ENCODE measurements at places on chromosomes 2 and 18.

GRCh38 chr2:85251070-85251616, 76.6 kb downstream of the TGOLN2 start:
- no peak for DNase-seq

DNA sequence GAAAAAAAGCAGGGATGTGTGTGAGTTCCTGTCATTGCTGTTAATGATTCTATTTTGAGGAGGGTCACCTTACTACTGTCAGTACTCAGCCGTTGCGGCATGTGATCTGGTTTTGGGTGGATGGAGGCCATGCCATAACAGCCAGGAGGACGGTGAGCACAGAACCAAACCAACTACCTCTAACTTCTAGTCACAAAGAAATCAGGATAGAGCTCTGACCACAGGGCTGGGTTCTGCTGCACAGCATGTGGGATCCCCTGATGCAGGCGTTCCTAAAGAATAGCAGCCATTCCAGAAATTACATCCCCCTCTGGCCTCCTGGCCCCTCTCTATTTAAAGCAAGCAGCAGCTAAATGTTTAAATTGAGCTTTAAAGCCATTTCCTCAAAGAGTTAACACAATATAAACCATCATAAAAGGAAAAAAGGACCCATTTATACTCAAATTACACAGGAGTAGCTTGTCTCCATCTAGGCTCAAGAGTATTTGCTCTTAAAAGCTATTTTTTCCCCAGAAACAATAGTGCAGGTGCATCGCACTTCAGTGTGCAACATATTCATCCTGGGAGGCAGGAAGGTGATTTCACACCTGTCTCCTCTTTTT, 786.4 kb downstream of the RNF144A start:
- DNase-seq: no peak

DNA sequence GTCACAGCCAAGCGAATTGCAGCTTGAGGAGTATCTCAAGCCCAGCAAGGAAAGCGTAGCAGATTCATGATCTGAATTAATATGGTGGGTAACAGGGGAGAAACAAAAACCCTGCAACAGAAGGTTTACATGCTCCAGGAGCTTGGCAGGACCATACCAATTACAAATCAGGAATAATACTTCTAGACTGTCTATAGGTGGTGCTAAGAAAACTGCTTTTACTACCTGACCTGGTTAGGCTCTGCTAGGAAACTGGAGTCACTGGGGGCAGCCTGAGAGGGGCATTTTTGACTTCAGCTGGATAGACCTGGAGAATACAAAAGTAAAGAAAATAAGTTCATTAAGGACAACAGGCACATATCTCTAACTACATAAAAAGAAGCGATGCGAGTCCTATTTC, 24.6 kb upstream of the SPOPL start:
- no peak for DNase-seq

GRCh38 chr2:74537140-74537539, 7.4 kb downstream of the HTRA2 start:
- DNase-seq: no peak

- DNase-seq: no peak
Observed at GRCh38 chr2:240238201-240238600, 97.7 kb upstream of the OTOS start.

GRCh38 chr2:125698280-125698679, 957.7 kb upstream of the GYPC start:
- DNase-seq: no peak

- no peak for DNase-seq
Observed at GRCh38 chr2:178871536-178871935, 64.3 kb upstream of the TTN start.

DNA sequence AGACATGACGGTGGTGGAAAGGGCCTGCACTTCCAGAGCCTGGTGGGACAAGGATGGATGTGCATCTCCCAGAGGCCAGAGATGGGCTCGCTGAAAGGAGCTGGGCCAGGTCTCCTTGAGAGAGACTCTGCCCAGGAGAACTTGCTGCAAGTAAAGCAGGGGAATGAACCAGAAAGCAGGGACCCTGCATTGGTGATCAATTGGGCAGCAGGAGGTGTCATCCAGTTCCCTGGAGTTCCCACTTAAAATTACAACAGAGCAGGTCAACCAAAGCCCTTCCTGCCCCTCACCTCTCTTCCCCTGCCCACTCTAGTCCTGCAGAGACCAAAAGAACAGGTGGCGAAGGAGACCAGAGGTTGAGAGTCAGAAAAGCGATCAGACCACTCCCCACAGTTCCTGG, 69.7 kb upstream of the CAB39 start:
- DNase-seq: no peak

DNA sequence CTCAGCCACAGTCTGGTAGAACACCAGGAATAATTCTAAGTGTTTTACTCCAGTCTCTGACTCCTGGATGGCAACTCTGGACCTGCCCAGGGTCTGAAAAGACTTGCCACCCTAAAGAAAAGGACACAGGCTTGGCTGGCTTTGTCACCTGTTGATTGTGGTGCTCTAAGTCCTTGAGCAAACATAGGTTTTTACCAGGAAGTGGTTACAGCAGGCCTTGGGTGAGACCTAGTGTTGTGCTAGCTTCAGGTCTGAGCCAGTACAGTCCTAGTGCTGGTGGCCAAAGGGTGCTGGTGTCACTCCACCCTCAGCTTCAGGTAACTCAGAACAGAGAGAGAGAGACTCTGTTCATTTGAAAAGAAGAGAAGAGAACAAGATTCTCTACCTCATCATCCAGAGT, 1239.4 kb upstream of the CRIM1 start:
- DNase-seq: no peak

- DNase-seq: no peak
Observed at GRCh38 chr2:236273126-236273525, 8.9 kb upstream of the ASB18 start.

DNA sequence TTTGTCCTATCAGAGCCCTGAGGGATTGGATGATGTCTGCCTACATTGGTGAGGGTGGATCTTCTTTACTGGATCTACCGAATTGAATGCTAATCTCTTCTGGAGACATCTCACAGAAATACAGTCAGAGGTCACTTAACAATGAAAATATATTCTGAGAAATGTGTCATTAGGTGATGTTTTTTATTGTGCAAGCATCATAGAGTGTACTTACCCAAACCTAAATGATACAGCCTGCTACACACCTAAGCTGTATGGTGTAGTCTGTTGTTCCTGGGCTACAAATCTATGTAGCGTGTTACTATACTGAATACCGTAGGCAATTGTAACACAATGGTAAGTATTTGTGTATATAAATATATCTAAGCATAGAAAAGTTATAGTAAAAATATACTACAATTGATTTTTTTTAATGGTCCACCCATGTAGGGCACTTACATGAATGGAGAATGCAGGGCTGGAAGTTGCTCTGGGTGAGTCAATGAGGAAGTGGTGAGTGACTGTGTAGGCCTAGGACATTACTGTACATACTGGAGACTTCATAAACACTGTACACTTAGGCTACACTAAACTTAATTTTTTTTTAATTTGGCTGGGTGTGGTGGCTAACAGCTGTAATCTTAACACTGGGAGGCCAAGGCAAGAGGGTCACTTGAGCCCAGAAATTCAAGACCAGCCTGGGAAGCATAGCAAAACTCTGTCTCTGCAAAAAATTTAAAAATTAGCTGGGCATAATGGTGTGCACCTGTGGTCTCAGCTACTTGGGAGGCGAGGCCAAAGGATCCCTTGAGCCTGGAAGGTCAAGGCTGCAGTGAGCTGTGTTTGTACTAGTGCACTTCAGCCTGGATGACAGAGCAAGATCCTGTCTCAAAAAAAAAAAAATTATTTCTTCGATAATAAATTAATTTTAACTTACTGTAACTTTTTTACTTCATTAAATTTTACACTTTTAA, 226.3 kb upstream of the UBE2E3 start:
- DNase-seq: no peak

- no peak for DNase-seq
Observed at GRCh38 chr2:84908948-84909713, 3.7 kb downstream of the TMSB10 start.

- no peak for DNase-seq
Observed at GRCh38 chr2:174442546-174443510, 44.0 kb downstream of the GPR155 start.

GRCh38 chr2:1223791-1224190, 189.5 kb upstream of the TPO start:
- DNase-seq: no peak

DNA sequence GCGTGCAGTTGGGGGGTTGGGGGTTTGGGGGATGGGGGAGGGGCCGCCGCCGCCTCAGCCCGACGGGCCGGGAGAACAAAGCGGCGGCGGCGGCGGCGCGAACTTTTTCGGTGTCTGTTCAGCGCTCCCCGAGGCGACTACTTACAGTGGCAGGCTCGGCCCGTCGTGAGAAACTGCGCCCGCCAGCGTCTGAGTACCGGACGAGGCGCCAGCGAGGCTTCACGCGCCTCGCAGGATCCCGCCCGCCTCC, 172 bp downstream of the PRKD3 start:
- no peak for DNase-seq

- no peak for DNase-seq
Observed at GRCh38 chr2:235688511-235689426, 194.9 kb downstream of the AGAP1 start.

DNA sequence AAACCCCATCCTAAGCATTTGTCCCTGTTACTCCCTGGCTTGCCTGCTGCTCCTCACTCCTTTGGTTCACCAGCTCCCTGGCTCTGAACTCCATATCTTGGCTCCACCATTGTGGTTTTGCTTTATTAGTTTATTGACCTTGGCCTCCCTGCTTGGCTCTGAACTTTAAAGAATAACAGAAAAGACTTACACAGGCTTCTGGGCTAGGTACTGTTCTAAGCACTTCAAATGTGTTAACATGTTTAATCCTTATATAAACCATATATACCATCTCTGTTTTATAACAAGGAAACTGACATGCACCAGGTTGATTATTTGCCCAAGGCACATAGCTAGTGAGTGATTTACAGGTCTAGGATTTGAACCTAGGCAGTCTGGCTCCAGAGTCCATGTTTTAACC, 149.7 kb upstream of the CAPN13 start:
- DNase-seq: no peak

DNA sequence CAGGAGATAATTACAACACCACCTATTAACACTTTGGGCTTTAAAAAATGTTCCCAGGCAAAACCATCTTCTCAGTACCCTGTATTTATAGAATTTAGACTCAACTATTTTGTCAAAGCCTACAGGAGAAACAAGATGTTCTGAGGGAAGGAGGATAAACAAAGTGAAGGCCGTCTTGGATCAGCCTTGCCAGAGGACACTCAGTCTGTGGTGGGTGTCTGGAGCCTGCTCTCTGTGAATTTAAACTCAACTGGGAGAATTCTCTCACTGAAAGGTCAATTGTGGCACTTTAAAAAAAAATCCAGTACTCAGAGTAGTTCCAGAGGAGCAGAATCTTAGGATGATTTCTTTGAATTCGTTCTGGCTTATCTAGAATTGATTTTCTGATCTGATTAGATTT, 28.4 kb upstream of the SLC1A4 start:
- DNase-seq: no peak

DNA sequence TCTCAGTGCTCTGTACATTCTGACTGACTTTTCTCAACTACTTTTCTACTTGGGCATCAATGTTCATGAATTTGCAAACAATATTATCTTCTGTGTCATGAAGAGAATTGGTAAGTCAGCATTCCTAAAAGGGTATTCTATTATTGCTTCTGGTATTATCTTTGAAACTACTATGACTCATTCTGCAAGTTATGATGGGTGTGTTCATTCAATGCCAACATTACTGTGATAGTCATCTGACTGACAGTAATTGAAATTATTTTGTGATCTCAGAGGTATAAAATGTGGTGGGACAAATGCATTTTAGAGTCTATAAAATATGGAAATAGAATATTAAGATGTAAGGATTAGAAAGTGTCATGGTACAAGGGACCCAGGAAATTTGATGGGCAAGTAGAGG, 736.0 kb upstream of the CELF4 start:
- no peak for DNase-seq

- DNase-seq: no peak
Observed at GRCh38 chr18:40810372-40810771, 1144.7 kb upstream of the PIK3C3 start.

GRCh38 chr2:33042265-33042664, 95.5 kb downstream of the LTBP1 start:
- DNase-seq: no peak

DNA sequence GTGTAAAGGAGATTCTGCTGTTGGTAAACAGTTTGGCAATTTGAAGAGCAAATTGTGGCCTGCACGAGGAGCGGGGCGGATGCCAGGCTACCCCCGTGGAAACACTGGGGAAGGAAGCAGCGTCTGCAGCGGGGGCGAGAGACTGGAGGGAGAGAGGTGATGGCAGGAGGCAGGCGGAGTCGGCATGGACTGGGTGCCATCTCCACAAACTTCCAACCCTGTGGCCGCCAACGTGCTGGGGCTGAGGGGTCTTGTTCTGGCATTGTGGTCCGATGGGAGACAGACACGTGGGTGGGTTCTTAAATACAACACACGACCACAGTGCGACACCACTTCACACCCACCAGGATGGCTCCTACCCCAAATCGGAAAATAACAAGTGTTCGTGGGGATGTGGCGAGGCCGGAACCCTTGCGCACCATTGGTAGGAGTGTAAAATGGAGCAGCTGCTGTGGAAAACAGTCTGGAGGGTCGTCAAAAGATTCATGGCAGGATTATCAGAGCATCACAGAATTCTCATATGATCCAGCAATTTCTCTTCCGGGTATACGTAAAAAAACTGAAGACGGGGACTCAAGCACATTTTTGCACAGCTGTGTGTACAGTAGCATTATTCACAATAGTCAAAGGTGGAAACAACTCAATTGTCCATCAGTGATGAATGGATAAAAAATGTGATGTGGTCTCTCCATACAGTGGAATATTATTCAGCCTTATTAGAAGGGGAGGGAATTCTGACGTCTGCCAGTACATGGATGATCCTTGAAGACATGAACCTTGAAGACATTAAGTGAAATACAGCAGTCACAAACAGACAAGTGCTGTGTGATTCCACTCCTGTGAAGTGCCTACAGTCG, 82.4 kb upstream of the HPCAL1 start:
- no peak for DNase-seq

DNA sequence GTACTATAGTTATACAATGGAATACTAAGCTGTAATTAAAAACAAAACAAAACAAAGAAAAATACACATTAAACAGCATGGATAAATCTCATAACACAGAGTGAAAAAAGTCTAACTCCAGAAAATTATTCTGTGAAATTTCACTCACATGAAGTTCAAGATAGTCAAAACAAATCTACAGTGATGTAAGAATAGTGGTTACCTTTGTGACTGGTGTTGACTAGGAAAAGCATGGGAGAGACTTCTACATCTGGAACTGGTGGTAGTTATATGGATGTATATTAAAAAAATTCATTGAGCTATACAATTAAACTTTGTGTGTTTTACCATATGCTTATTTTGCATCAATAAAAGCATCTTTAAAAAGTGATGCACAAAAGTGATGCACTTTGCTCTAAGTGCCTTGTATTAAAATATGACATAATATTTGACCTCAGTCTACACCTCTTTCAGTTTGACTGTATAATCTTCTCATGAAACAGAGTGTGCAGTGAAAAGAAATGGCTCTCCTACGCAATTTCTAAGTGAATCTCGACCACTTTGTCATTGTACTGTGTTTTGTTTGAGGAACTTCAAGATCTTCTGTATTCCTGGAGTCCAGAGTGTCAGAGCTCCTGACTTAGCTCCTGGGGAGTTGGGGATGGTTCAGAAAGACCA, 28.0 kb downstream of the STAT4 start:
- no peak for DNase-seq
